ENCODE measurements at places on chromosomes 3 and 15.

GRCh38 chr15:74551714-74552113, 10.7 kb downstream of the ARID3B start:
- DNase-seq, result no peak

- DNase-seq, result no peak
Measured at GRCh38 chr3:47416041-47416440, 35.2 kb downstream of the PTPN23 start.

GRCh38 chr3:176951144-176951543, 246.1 kb downstream of the TBL1XR1 start:
- no peak for DNase-seq

GRCh38 chr3:50325497-50326181, 2.4 kb downstream of the TUSC2 start:
- DNase-seq, result no peak

GRCh38 chr15:96365781-96366525, 35.5 kb downstream of the NR2F2 start:
- no peak for DNase-seq

GRCh38 chr15:62254137-62254934, 89.3 kb upstream of the C2CD4B start:
- DNase-seq, result peak; percentile 62

DNA sequence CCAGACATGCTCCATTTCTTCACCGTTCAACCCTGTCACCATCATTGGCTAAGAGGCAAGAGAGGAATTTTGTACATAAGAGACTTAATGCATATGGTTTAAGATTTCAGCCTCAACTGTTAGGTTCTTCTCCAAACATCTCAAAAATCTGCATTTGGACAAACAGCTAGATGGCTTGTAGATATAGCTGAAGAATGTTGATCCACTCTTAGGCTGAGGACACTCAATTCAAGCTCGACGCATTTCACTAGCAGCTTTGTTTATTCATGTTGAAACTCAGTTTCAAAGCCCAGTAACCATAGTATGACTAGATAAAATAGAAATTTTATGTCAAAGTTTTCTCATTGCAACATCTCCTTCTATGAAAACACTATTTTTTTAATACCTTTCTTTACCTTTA, 208.2 kb downstream of the THRB start:
- no peak for DNase-seq

DNA sequence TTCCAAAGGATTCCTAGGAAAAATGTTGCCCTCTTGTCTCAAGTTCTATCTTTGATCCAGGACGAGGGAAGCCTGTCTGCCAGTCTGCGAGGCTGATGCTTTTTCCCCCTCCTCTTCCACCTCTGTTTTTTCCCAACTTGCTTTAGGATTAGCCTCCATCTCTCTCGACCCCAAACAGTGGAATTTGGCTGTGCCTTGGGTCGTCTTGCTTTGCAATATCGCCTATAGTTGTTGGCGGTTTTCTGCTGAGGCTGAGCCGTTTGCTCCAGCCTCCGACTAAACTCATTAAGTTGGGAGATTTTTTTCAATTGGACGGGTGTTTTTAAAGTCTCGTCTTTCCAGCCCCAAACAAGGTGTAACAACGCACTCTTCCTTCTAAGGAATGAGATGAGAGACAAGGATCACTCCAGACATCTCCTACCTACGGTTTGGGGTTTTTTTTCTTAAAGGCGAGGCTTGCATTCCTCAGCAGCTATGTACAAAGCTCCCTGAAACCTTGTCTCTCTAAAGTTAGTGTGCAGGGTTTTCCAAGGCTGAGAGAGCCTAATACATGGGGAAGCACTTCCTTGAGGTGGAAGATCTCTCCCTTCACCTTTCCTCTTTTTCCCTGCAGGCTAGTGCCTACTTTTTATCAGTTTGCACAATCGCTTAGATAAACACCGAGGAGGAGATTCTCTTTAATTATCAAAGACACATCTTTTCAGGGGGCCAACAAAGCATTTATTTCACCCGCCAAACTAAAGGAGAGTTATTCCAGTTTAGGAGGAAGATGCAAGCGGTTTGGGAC, 4.8 kb upstream of the NR2F2 start:
- DNase-seq, result no peak

DNA sequence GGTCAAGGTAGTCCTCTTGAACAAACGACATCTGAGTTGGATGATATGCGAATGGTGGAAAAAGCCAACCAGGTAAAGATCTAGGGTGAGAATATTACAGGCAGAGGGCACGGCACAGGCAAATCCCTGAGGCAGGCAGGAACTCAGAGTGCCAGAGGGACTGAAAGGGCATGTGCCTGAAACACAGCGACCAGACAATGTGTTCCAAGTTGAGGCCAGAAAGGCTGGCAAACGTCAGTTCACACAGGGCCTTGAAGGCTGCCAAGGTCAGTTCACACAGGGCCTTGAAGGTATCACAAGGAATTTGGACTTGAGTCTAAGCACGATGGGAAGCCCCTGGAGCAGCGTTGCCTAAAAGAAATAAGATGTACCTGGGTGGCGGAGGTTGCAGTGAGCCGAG, 20.1 kb downstream of the HES1 start:
- no peak for DNase-seq

DNA sequence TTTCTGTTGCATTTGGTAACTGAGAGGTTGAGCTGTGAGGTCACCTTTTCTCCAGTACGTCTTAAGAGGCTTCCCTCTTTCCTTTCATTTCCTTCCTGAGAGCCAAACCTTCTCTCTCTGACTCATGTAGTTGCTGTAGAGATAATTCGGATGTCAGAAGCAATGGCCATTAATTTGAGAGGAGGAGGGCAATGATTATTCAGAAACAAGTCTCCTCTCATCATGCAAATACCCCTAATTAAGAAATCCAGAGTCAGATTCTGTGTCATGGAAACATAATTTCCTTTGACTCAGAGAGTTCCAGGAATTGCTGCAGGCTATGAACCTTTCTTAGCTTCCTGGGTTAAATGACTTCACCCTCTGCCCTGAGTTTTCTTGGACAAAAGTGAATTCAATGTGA, 59.0 kb upstream of the GSK3B start:
- peak; percentile 64 for DNase-seq

GRCh38 chr3:101665357-101665756, 11.6 kb downstream of the ZBTB11 start:
- no peak for DNase-seq

- peak; percentile 23 for DNase-seq
Measured at GRCh38 chr3:54153477-54153876, 31.1 kb downstream of the CACNA2D3 start.

- DNase-seq, result no peak
Measured at GRCh38 chr3:13717222-13717895, 162.5 kb downstream of the WNT7A start.

GRCh38 chr15:61184431-61184830, 44.7 kb downstream of the RORA start:
- DNase-seq, result no peak

GRCh38 chr3:43695443-43695842, 4.7 kb downstream of the ABHD5 start:
- peak; percentile 36 for DNase-seq

GRCh38 chr3:100621251-100621650, 11.8 kb downstream of the ADGRG7 start:
- DNase-seq, result no peak

GRCh38 chr3:171285287-171285686, 174.9 kb downstream of the TNIK start:
- no peak for DNase-seq

GRCh38 chr3:27076815-27077630, 292.2 kb downstream of the NEK10 start:
- no peak for DNase-seq

DNA sequence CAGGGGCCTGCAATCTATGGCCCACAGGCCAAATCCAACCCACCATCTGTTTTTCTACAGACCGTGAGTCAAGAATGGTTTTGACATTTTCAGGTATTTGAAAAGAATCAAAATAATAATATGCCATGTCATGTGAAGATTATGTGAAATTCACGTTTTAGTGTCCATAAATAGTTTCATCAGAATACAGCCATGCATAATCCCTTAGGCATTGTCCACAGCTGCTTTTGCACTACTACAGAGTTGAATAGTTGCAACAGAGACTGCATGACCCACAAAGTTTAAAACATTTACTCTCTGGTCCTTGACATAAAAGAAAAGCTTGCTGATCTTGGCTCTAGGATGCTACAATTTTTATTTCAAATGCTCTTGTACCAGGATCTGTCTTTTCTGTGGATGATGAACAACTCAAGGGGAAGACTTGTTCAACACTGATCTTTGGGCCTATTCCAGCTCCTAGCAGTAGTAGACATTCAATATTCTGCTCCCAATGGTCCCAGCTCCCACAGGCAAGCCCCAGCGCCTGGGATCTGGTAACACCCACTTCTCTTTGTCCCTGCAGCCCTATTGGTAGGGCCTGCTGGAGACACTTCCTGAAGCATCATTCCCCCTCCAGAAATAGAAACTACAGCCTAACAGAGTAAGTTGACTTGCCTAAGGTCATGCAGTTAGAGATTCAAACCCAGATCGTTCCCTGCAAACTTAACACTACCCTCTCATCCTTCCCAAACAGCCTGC, 76.9 kb downstream of the MRPL46 start:
- DNase-seq, result no peak

DNA sequence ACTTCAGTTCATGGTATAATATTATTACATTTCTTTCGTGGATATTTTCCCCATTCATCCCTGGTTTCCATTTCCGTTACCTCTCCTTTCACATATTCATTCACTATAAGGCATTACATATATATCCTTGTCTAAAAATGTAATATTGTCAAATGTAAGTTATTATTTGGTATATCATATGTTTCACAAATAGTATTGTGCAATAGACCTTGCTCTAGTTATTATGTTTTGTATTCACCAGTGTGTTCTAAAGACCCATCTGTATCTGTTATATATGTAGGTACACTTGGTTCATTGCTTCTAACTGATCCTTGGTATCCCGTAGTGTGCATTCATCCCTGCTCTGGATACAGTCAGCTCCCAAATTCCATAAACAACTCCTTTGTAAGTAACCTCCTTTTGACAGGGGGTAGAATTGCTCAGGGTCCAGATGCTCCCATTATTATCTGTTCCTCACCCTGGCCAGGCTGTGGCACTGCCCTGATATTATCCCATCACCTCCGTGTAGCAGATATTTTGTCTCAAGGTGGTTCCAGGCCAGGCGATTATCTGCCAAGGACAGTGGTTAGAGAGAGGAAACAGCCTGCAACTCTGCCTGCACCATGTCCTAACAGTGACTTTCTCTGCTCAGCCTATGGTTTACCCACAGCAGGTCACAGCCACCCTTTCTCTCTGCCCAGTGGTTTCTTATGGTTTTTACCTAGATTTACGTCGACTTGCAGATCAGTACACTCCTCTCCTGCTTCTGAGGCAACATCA, 29.2 kb downstream of the PAQR9 start:
- no peak for DNase-seq

- DNase-seq, result no peak
Measured at GRCh38 chr3:152260026-152260425, 8.7 kb upstream of the MBNL1 start.

- no peak for DNase-seq
Measured at GRCh38 chr3:58001086-58001467, 7.1 kb upstream of the FLNB start.

GRCh38 chr3:4387210-4388204, 79.6 kb downstream of the SUMF1 start:
- no peak for DNase-seq
